ENCODE measurements at places on chromosomes 5 and 9.

DNA sequence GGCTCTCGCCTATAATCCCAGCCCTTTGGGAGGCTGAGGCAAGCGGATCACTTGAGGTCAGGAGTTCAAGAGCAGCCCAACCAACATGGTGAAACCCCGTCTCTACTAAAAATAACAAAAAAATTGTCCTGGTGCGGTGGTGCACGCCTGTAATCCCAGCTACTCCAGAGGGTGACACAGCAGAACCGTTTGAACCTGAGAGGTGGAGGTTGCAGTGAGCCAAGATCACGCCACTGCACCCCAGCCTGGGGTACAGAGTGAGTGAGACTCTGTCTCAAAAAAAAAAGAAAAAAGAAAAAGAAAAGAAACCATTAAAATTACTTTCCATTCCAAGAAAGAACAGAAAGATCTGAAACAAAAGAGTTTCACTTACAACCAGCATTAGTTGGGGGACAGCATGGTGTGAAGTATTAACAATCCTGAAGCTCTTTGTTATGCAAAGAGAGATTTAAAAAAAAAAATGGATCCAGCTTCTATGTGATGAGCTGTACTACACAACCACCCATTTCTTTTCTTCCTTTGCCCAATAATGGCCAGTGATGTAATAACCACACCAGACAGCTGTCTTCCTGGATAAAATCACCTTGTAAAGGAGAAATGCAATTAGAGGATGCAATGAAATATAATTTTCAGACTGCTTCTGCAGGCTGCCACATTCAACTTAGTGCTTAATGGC, 76.9 kb downstream of the MED27 start:
- no peak for DNase-seq

DNA sequence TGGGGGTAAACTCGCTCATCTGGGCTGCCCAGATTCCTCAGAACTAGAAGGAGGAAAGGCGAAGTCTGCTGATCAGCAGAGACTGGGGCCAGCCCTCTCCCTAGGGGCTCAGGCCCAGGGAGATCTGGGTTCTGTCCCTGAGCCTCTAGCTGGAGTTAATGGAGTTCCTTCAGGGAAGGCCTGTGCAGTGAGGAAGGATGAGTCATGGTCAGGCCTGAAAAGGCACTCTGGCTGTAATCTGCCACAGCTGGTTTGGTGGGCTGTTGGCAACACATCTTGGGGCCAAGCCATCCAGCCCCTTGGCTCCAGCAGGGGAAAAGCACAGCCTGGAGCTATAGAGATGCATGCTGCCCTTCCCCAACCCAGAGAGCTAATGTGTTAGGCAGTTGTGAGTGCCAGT, 459.6 kb downstream of the PRELID2 start:
- DNase-seq, result no peak

DNA sequence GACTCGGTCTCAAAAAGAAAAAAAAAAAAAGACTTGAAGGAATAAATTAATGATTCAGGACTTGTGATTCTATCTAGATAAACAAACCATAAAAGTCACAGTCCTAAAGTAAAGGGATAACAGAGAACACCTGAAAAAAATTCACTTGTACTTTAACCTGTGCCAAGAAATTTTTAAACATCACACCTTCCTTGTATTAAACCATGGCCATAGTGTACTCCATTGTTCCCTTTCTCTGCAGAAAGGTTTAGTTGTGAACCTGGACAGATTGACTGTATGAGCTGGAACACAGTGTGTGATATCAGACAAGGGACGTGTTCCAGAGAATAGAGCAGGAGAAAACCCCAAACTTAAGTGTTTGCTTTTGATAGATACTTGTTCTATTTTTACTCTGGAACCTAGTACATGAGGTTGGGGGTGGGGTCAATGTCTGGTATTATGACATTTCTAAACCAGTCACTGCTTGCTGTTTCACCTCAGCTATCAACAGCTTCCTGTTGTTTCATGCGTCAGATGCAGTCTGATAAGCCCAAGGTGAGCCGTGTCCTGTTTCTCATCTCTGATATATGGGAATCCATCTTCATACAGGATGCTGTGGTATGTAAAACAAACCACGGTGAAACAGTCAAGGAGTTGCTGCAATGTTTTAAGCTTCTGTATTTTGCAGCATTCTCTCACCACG, 62.5 kb upstream of the ITGA1 start:
- DNase-seq, result no peak

DNA sequence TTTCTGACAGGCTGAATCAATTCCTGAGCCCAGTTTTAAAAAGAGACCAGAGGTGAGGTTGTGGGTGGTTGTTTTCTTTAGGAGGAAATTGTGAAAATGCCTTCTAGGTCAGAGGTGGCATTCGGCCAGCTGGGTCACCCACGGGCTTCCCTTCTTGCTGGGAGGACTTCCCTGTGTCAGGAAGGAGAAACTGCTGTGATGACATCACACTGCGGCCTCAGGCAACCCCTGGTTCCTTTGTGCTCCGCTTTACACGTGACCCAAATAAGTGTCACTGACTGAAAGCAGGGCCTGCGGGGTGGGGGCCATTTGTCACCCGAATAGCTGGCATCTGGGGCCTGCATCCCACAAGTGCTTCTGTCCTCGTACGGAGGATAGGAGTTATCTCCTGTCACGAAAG, 39.7 kb downstream of the FABP6 start:
- DNase-seq, result peak; percentile 63

DNA sequence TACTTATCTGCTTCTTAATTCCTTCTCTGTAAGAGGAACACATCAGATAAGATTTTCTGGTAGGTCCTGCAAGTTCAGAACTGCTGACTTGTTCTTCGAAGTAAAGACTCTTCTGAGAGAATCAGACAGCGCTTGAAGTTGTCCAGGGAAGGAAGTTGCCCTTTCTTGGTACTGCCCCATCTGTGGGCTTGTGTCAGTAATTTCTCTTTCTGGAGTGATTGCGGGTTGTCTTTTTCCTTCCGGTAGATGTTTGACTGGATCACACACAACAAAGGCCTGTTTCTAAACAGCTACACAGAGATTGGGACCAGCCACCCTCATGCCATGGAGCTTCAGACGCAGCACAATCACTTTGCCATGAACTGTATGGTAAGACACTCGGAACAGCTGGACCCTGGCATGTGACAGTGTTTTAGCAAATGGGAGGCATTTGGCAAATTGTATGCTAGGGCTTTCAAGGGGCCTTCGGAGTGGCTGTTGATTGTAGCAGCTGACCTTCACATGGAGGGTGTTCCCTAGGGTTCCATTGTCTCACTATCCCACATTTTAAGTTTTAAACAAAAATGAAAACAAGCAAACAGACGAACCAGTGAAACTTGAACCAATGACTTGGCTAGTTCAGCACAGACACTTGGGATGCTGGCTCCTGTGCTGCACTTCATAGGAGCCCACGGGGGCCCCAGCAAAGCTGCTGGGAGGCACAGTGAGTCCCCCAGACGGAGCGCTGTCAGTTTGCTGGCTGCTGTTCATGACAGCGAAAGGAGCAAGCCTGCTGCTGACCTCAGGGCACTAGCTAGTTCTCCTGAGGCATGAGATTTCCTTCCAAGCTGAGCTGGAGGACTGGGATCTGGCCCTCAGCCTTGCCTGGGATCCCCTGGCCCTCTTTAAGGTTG, 149.9 kb downstream of the TRIO start:
- no peak for DNase-seq

GRCh38 chr5:138676556-138677193, 76.5 kb upstream of the CTNNA1 start:
- no peak for DNase-seq

GRCh38 chr9:96553070-96553469, 66.6 kb downstream of the CDC14B start:
- no peak for DNase-seq

- peak; percentile 54 for DNase-seq
Observed at GRCh38 chr9:136787690-136788400, 3.3 kb upstream of the TMEM141 start.

GRCh38 chr9:134630393-134630790, 11.2 kb upstream of the COL5A1 start:
- no peak for DNase-seq

GRCh38 chr9:107999890-108000289, 510.3 kb upstream of the KLF4 start:
- DNase-seq, result no peak

- no peak for DNase-seq
Observed at GRCh38 chr5:119814655-119815054, 185.3 kb downstream of the FAM170A start.

GRCh38 chr5:39208471-39208870, 10.9 kb downstream of the FYB1 start:
- no peak for DNase-seq

DNA sequence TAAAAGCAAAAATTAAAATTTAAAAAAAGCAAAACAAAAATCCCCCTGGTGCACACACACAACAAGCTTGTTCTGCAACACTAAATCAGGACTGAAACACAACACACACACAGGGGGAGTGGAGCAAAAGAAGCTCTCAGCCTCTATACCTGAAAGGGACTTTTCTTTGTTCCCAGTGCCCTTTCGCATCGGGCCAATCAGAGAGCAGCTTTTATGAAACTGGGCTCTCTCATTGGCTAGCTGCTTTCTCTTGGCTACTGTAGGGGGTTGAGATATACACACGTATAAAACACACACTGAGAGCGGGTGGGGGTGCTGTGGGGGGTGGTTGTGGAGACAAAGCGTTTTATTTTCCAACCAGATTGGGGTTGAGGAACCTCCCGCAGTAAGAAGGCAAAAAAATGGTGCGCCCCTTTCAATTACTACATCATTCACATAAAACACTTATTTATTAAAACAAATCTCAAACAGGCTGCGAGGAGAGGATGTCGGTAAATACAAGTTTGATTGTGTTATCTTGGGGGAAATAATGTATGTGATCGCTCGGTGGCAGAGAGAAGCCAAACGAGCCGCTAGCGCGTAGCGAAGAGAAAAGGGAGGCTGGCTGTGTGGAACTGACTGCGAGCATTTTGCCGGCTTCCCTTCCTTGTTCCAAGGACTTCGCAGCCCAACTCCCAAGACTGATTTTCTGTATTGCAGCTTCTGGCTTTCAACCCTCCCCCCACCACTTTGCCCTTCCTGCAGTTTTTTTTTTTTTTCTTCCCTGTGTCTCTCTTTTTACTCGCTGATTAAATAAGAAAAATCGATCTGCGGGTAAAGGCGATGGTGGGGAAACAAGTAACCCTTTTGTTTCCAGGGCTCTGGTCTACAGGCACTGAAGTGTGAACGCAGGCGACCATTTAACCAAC, 2.5 kb upstream of the ZNF608 start:
- peak; percentile 87 for DNase-seq

DNA sequence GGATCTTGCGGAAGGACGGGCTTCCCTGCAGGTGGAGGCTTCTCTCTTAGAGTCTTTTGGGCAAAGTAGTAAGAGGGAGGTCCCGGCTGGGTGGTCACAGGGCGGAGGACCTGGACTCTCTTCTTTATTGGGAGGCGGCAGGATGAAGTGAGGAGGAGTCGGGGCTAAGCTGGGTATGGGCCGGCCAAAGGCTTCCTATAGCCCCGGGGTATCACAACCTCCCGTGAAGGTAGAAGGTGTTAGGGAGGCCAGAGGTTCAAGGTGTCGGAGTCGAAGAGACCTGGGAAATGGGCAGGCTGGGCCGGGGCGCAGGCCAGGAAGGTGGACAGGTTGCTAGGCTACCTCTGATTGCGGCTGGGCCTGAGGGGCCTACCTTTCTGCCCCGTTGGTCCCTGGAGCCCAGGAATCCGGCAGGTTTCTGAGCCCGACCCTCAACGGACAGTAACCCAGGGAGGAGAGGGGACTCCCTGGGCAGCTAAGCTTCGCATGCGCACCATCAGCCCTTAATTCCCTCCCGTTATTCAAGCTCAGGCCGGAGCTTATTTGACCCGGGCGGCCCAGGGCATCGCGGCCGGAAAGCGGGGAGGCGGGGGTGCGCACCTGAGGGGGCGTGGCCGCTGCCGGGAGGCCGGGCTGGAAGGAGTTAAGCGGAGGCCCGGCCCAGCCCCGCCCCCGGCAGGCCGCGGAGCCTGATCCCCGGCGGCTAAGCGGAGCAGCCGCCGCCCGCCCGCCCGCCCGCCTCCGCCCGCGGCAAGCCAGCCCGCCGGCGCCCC, at the start of gene TESK1:
Gene TESK1 (plus strand): TSS at position 685 of the 773 bp plus-strand sequence. CDS start 358 bp downstream, outside the sequence.
- DNase-seq, result no peak

DNA sequence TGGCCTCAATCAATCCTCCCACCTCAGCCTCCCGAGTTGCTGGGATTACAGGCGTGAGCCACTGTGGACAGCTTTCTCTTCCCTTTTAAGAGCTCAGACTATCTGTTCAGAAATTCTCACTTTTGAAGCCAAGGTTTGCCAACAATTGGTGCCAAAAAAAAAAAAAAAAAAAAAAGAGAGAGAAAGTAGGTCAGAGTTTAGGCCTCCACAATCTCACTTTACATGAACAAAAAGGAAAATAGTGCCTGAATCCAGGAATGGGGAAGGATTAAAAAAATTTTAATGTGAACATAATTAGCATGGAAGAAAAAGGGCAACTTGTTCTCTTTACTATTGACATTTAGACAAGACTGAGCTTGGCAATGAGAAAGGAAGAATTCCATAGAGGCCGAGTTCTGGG, 94.1 kb downstream of the NSG2 start:
- DNase-seq, result no peak

DNA sequence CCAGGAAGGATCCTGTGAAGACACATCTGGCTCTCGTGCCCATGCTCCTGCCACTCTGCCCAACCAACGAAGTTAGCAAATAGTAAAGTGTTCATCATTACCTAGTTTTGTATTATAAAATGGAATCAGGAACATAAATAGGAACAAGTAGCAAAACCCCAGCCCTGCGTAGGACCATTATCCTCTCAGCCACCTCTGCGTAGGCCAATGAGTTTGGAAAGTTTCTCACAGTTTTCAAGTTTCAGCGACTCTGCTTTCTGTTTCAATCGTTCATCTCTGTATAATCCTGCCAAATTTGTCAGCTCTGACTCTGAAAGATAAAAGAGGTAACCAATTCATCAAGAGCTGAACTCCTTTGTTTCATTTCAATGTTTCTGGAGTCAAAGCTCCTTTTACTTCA, 10.1 kb upstream of the SPATA24 start:
- no peak for DNase-seq

DNA sequence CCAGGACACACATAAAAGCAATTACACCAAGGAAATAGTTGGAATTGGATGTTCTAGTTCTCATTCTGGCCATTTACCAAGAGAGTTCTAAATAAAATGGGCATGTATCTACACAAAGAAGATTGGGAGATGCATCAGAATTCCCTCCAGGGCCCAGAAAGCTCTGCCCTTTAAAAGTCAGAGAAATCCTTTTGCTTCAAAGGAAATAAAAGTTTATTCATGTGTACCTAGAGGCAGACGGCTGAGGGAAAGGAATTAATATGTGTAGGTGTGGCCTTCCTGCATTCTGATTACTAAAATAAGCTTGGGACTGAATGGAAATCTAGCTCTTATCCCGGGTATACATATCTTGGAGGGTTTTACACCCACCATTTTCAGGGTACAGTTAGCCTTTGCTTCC, 719.4 kb downstream of the SEMA5A start:
- DNase-seq, result no peak
